Smooth muscle cell of the umbilical artery (primary cell): ENCODE measurements at places on chromosomes 11 and 22. TPM values are rescaled to one million over a fixed set of nuclear protein-coding genes. Genes with fewer than 3 reads are reported as not detected.

The AIFM3 gene
- total RNA-seq, result 0.59 and 0.78 TPM in 2 replicates

The ACR gene
- not detected in 2 replicates for total RNA-seq

The CARD16 gene
- 2.0 and 6.5 TPM in 2 replicates for total RNA-seq

The EFCAB6 gene
- total RNA-seq, result 1.5 and 3.3 TPM in 2 replicates

The IGSF9B gene
- total RNA-seq, result under 0.01 and 0.51 TPM in 2 replicates
